ENCODE measurements at places on chromosomes 3 and 15.

GRCh38 chr3:183541235-183541655 lies 14.3 kb downstream of the KLHL6 start:
- DNase-seq, result no peak

DNA sequence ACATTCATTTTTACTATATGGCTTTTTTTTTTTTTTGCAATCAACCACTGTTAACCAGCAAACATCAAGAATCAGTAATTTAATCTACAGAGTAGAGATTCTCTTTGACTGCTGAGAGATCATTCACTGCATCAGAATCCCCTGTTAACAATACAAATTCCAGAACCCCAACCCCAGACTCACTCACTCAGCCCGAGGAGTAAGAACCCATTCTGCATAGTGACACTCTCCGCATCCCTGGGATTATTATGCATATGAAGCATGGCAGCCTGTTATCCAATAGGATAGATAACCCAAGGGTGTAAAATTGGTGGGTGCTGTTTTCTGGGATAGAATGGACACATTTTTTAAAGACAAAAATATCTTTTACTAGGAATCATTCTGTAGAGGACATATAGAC lies 76.3 kb upstream of the CCDC39 start:
- no peak for DNase-seq

DNA sequence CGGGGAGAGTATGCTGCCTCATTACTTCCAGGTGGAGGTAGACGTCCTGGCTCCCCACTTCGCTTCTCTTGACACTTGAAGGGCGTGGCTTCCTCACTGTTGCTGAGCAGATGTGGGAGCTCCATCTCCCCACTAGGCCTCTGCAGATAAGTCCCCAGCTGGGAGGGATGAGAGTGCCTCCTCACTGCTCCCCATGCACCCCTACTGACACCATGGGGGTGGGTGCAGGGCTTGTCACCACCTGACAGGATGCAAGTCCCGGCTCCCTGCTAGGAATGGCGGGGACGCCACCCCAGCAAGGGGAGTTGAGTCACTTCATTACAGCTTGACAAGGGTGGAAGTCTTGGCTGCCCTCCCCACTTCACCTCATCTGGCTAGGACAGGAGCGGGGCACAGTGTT lies 36.8 kb upstream of the ATG7 start:
- no peak for DNase-seq

- no peak for DNase-seq
These were observed 174.7 kb downstream of the MBNL1 start for GRCh38 chr3:152443212-152444023.

- DNase-seq, result no peak
These were observed 57.2 kb upstream of the HEG1 start for GRCh38 chr3:125112981-125113380.

DNA sequence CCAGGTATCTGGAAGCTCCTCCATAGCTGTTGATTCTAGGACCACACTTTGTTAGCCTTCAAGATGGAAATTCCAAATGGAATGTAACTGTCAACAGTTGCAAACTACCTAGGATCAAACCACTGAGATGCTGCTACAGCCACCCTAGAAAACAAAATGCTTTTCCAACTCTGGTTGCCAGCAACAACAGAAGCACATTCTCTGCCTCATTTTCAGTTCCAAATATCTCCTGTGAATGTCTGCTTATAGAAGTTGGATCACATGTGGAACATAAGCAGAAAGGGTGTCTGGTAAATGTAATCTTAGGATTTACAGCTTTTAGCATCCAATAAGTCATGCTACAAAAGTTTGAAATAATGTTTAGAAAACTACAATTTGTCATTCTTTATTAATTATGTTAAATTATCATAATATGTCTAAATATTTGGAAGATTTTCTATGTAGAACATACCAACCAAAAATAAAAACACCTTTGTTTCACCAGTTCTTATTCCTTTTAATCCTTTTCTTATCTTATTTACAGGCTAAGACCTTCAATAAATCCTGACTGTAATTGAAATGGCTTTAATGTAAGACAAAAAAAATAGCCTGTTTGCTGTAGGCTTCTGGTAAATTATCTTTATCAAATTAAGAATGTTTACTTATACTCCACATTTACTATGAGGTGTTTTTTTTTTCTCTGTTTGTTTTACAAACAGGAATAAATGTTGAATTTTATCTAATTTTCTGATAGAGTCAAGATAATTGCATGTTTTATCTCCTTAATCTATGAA lies 687.1 kb downstream of the IGSF11 start:
- no peak for DNase-seq

DNA sequence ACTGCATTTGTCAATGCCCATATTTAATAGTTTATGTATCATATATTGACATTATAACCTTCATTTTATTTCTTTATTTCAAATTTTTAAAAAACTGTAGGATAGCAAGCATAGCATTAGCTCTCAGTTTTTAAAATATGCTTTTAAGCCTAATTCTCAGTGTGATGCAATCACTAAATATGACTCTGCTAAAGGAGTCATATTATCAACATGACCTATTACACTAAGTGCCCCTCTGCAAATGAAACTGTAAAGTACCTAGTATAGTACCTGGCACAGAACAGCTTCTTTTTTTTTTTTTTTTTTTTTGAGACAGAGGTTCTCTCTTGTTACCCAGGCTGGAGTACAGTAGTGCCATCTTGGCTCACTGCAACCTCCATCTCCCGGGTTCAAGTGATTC lies 179.4 kb upstream of the CGNL1 start:
- DNase-seq, result no peak

GRCh38 chr3:123130079-123130750 lies 63.4 kb downstream of the PDIA5 start:
- no peak for DNase-seq

- DNase-seq, result no peak
These were observed 5.8 kb downstream of the FMN1 start for GRCh38 chr15:33188641-33189257.

DNA sequence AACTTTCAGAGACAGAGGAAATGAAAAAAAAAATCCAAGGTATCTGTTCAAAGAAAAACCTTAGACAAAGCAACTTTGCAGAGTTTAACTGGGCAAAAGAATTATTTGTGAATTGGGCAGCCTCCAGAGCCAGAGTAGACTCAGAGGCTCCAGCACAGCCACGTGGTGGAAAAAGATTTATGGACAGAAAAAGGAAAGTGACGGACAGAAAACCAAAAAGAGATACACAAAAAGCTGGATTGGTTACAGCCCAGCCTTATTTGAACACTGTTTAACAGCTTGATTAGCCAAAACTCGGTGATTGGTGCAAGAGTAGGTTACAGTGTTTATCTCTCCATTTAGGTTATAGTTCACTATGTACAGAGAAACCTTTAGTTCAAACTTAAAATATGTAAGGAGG lies 23.7 kb upstream of the GPD1L start:
- DNase-seq, result no peak

GRCh38 chr15:70892912-70893560 lies 410 bp downstream of the LRRC49 start:
- no peak for DNase-seq

GRCh38 chr3:136067211-136067610 lies 101.7 kb downstream of the PPP2R3A start:
- DNase-seq, result no peak

- no peak for DNase-seq
These were observed 6.8 kb downstream of the UBE2E2 start for GRCh38 chr3:23209747-23210487.

GRCh38 chr3:54696313-54696712 lies 231.5 kb downstream of the LRTM1 start:
- no peak for DNase-seq

DNA sequence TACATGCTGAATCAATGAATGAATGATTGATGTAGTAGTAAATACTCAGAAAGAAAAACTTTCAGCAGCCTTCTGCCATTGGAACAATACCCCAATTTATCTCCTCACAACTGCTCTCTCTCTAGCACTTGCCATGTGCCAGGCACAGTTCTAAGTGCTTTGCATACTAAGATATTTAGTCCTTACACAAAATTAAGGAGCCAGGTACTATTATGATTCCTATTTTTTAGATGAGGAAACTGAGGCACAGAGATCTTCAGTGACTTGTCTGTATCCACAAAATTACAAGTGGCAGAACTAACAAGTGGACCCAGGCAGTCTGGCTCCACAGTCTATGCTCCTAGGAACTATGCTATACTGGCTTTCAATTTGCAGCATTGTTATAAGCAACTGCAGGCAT lies 279.2 kb downstream of the LSAMP start:
- DNase-seq, result no peak

DNA sequence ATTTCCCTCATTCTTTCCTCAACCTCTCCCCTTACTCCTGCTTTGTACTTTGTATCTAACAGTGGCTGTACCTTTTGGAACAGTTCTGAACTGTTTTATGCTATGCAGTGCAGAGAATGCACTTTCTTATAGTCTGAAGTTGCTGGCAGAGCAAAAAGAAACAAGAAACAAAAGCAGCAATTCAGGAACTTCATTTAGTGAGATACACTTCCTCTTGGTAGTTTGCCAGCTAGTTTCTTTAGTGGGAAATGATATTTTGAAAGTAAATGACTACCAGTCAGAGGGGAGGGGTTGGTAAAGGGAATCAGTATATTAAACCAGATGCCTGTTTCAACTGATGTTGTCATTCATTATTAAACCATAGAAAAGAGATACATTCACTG lies 55.0 kb upstream of the CHD2 start:
- peak; percentile 78 for DNase-seq

DNA sequence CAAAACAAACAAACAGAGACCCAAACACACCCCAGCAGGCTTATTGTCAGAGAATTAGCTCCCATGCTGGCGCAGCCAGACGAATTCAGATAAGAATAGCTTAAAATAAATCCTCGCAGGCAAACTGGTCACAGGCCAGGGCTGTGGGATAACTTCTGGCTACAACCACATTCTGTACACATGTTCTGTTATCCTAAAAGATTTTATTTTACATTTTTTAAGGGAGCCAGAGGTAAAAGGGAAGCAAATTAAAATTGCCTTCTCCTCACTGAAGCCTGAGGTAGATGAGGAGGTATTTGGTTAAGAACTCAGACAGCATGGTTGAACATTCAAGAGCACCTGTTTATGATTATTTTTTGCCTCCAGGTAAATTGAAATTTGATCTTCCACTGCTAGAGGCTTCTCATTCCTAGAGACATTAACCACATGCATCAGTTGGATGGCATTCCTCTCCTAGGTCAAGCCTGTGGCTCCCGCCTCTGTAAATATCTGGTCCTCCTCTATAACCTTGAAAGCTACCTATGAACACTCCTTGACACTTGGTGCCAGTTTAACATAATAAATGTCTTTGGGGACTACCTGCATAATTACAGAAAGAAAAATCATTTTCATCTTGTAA lies 190.3 kb downstream of the SATB1 start:
- no peak for DNase-seq

DNA sequence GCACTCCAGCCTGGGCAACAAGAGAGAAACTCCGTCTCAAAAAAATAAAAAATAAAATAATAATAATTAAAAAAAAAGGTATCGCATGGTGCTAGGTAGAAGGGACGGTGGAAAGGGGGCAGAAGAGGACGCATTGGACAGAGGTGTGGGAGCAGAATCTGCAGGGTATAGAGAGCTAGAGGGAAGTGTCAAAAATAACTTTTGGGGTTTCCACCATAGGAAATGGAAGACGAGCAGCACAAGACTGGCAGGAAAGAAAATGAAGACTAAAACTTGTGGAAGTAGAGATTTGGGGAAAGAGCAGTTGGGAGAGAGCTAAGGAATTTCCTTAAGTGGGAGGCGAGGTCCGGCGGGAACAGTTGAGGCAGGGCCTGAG lies 585 bp upstream of the MKRN2 start:
- no peak for DNase-seq

DNA sequence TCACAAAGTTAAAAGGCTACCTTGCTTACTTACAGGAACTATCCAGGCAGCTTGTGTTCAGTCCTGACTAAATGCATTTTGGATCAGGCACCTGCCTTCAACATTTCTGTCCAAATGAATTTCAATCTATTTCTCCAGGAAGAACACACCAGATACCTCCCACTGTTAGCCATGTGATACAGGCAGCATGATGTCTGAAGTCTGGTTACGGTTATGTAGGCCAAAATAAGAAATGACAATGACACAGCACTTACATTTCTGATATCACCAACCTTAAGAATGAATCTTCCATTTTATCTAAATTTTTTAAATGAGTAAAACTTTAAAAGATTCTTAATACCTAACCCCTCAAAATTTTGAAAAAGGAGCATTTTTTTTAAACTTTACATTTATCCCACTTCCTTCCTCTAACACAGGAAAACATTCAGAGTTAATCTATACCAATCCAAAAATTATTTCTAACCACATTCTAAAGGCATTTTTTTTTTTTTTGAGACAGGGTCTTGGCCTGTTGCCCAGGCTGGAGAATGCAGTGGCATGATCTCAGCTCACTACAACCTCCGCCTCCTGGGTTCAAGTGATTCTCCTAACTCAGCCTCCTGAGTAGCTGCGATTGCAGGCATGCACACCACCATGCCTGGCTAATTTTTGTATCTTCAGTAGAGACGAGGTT lies at the start of gene MAP4:
MAP4 (minus strand) TSS at position 116 of the 673 bp plus-strand sequence. CDS start 17,556 bp downstream, outside the sequence.
- no peak for DNase-seq

DNA sequence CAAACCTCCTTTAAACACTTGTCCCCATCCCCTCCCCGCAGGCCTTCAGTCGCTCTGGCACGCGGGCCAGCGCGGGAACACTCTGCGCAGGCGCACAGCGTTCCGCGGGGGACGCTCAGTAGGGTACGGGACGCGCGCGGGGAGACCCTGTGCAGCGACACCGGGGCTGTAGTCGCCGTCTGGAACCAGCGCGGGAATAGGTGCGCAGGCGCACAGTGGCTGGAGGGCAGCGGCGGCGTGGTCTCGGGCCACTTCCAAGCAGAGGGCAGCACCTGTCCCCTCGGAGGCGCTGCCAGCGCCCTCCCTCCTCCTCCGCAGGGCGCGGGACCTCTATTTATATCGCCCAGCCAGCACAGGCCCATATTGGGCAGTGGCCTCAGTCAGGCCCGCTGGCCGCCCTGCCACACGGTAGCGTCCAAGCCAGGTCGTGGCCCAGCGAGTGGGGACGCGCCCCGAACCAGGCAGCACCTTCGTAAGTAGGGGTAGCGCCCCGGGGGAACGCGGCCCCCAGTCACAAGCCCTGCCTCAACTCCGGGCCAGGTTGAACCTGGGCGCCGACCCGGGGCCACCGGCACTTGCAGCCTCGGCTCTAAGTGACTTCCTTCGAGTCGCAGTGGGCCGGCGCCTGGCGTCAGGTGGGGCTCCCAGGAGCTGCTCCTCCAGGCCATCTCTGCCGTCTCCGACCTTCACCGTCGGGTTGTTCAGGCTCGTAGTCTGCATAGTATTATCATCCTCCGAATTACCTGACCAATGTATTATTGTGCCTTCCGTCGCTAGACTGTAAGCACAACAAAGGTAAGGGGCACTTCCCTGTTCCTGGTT lies at the start of gene KBTBD12:
KBTBD12 (plus strand) TSS at position 118 of the 822 bp plus-strand sequence. CDS start 7,830 bp downstream, outside the sequence.
- DNase-seq, result no peak
